Dorsolateral prefrontal cortex (tissue), 122 donors: ENCODE measurements at places on chromosomes 7 and 10.

- DNase-seq, result no peak
These were observed 5.6 kb downstream of the CYP3A43 start for GRCh38 chr7:99833289-99833877.

DNA sequence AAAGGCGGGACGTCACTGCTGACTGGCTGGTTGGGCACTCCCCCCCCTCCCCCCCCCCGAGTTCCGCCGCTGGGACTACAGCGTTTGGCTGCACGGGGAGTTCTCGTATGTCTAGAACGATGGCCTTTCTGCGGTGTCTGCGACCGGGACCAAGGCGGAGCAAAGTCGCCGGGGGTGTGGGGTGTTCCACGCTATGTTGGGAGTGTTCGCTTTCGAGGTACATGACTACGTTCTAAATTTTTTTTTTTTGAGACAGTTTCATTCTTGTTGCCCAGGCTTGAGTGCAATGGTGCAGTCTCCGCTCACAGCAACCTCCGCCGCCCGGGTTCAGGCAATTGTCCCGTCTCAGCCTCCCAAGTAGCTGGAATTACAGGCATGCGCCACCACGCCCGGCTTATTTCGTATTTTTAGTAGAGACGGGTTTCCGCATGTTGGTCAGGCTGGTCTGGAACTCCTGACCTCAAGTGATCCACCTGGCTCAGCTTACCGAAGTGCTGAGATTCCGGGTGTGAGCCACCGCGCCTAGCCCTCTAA is 573 bp upstream of the IDI1 start:
- DNase-seq, result no peak

GRCh38 chr7:96169439-96169838 is 152.5 kb downstream of the SLC25A13 start:
- no peak for DNase-seq

DNA sequence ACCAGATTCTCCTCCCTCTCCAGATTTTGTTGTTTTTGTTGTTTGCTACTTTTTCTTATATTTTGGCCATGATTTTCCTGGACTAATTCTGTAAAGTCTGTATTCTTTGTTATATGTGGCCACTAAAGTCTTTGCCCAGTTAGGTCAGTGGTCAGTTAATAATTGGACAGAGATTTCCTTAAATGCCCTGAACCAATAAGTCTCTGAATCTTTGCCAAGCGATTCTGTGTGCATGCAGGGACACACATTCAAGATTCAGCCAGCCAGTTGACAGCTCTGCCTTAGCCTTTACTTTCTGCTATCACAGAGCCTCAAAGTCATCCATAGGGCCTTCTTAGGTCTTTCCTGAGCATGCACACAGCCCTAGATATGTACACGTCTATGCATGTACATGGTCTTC is 11.0 kb upstream of the COL17A1 start:
- no peak for DNase-seq

GRCh38 chr10:7027237-7027912 is 383.5 kb downstream of the SFMBT2 start:
- no peak for DNase-seq

- DNase-seq, result no peak
These were observed 83.7 kb upstream of the AFAP1L2 start for GRCh38 chr10:114487815-114488536.

DNA sequence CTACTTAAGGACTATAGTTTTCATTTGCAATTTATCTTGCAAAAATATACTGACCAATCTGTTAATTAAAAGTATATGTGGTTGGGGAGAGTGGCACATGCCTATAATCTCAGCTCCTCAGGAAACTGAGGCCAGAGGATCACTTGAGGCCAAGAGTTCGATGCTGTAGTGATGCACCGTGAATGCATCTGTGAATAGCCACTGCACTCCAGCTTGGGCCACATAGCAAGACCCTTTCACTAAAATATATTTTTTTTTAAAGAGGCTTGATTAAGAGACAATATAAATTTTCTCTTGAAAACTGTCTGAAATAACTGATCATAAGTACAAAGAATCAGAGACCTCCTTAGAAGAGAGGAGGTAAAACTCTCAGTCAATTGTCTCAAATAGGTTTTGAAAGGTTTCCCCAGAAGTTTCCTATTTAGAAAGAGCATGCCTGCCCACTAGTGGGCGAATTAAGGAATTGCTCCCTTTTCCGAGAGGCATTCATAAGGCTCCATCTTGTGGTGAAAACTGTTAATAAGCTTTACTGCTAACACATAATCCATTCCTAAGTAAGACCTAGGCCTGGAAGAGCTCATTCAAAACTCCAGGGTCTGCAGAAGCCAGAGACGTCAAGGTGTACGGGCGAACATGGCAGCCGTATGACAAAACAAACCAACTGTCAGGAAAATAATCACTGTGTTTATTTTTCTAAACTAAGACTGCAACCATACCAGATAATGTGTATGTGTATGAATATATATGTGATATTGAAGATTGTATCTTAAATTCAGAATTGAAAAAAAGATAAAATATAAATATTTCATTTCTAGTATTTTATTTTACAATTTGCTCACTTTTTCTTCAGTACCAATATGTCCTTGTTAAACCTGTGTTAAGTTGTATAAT is 6.8 kb upstream of the TAS2R40 start:
- DNase-seq, result no peak

DNA sequence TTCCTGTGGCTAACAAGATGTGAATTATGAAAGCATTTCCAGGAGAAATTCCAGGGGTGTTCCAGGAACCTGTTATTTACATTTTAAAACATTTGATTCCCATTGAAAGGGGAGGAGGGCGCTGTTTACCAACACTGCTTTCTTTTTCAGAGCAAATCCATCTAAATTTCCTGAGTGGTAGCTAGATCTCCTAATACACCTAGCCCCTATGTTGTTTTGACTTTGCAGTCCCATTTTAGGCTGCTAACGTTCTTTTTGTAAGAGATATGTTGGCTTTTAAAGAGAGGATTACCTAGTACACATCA is 130.8 kb downstream of the TCF7L2 start:
- no peak for DNase-seq
